ENCODE measurements at places on chromosomes 5 and 9.
A peak's percentile ranks its signal among the peaks of the same experiment; 100 is the strongest.

DNA sequence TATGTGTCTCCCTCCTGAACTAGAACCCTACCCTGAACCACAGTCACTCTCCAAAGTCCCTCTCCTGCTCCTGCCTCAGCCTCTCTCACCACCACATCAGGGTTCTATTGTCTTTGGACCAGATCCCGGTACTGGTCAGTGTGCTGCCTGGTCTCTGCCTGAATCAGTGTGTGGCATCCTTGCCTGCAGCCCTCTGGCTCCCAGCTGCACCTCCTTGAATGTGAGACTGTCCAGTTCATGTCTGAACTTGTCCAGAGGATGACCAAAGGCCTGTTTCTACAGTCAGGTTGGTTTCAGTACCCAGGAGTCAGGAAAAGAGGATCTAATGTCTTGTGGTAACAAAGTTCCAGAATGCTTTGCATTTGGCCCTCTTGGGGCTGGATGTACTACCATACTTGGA is 76.8 kb upstream of the RANBP3L start:
- H3K36me3 ChIP-seq = no peaks in the 10 kb centered on the region
- DNase-seq = no peak
- no peak overlapping the region for H3K4me3 ChIP-seq

DNA sequence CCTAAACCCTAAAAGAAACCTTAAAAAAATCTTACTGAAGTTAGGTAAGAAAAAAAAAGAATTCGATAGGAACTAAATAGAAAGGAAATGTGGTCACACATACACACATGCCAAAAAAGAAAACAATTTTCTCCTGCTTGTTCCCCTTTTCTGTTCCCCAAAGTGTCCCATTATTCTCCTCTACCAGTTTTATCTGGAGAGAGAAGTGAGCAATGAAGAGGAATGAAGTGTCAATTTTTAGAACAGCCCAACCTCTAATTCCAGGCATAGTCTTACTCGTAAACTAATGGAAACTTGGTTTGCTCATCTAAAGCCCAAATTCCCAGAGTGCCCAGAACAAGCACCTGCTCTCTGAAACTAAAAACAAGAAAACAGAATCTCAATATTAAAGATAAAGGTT is 26.1 kb downstream of the AP3B1 start:
- no peaks in the 10 kb centered on the region for H3K36me3 ChIP-seq
- H3K4me1 ChIP-seq = no peaks in the 10 kb centered on the region
- H3K4me3 ChIP-seq = no peak overlapping the region
- H3K27ac ChIP-seq = no peak overlapping the region
- no peak for DNase-seq
- H3K27me3 ChIP-seq = no peaks in the 10 kb centered on the region

DNA sequence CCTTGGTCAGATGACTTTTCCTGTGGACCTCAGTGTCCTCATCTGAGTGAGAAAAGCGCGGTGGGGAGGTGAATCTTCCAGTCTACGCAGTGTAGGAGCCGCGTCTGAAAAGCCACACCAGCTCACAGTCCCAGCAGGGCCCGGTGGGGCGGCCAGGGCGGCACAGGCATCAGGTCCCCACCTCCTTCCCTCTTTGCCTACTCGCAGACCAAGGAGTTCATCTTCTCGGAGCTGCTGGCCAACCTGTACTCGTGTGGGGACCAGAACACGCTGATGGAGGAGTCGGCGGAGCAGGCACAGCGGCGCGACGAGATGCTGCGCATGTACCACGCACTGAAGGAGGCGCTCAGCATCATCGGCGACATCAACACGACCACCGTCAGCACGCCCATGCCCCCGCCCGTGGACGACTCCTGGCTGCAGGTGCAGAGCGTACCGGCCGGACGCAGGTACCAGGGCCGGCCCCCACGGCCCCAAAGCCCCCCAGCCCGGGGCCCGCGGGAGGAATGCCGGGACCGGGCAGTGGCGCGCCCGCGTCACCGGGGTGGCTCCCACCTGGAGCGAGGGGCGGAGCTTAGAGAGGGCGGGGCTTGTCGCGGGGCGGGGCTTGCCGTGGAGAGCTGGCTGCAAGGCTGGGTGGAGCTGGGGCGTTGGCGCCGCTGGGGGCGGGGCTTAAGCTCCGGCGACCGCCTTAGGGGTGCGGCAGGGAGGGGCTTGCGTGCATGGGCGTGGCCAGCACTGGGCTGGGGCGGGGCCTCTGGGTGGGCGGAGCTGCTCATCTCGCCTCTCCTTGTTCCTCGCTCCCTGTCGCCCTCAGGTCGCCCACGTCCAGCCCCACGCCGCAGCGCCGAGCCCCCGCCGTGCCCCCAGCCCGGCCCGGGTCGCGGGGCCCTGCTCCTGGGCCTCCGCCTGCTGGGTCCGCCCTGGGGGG is 25.6 kb downstream of the GOLGA2 start:
- no peak overlapping the region for H3K27ac ChIP-seq
- peak; percentile 61 for DNase-seq
- H3K4me1 ChIP-seq = peaks cover 9% of the 10 kb centered on the region
- peak overlapping the region; percentile 71 for H3K4me3 ChIP-seq

DNA sequence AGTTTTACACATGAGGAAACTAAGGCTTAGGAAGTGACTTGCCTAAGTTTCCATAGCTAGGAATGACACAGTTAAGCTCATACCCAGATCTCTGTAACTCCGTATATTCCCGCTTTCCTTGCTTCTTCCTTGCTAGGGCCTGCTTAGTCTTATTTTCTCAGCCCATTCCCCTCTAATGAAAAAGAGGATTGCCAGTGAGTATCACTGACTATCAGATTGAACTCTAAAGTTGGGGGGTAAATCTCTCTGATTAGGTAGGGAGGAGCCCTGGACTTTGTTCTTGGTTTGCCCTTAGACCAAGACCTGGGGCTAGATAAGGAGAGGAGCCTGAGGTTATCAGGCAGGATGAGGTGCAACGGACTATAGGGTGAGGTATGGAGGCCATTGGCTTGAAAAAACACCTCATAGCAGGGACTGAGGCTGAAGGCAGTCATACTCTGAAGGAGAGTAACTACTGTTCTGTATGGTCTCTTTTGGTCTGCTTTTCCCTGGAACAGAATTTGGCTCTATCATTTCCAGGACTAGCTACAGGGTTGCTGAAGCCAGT is 2.5 kb downstream of the TRIM32 start:
- DNase-seq = no peak
- no peaks in the 10 kb centered on the region for H3K36me3 ChIP-seq
- H3K4me1 ChIP-seq = peaks cover 1% of the 10 kb centered on the region
- no peak overlapping the region for H3K27ac ChIP-seq
- H3K27me3 ChIP-seq = no peaks in the 10 kb centered on the region

- peaks cover 34% of the 10 kb centered on the region for H3K27me3 ChIP-seq
- H3K36me3 ChIP-seq = no peaks in the 10 kb centered on the region
- peaks cover 3% of the 10 kb centered on the region for H3K4me1 ChIP-seq
- no peak overlapping the region for H3K27ac ChIP-seq
These were observed 1.2 kb upstream of the PURA start for GRCh38 chr5:140112685-140113179.

DNA sequence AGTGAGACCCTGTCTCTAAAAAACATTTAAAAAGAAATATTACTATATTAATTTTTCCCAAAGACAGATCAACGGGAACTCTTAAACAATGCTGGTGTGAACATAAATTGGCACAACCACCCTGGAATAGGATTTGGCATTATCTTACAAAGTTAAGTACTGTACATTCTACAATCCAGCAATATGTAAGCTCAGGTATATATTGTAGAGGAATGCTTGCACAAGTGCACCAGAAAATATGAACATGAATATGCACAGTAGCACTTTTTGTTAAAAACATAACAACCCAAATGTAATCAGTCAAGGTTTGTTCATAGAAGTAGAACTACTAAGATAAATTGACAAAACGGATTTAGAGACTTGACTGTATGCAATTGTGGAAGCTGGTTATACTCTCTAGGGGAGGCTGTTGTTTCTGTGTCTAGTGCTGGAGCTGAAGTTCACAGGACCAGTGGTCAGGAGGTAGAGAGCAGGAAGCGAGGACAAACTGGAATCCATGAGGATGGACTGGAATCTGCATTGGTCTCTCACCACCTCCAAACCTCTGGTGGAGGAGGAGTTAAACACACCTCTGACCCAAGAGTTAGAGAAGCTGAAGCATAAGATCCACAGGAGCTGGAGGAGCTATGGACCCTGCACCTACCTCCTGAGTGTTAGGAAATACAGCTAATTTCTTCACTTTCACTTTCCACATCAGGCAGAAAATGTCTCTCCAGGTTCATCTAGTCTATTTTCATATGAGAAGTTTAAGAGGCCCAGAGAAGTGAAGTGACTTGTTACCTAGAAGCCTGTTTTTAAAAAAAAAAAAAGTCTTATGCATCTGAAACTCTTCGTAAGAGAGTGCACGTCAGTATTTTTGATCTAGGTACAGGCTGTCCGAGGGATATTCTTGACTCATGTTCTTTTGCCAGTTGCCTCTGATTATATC is 20.3 kb upstream of the RIC1 start:
- no peak for DNase-seq
- no peaks in the 10 kb centered on the region for H3K4me1 ChIP-seq
- no peaks in the 10 kb centered on the region for H3K27me3 ChIP-seq
- H3K27ac ChIP-seq = no peak overlapping the region
- no peaks in the 10 kb centered on the region for H3K36me3 ChIP-seq

- no peaks in the 10 kb centered on the region for H3K27me3 ChIP-seq
- H3K4me1 ChIP-seq = no peaks in the 10 kb centered on the region
- H3K36me3 ChIP-seq = no peaks in the 10 kb centered on the region
- DNase-seq = no peak
- H3K27ac ChIP-seq = no peak overlapping the region
These were observed 82.1 kb downstream of the FSTL4 start for GRCh38 chr5:133530270-133530669.

- DNase-seq = no peak
- no peaks in the 10 kb centered on the region for H3K36me3 ChIP-seq
- H3K4me3 ChIP-seq = no peak overlapping the region
- H3K27ac ChIP-seq = no peak overlapping the region
- no peaks in the 10 kb centered on the region for H3K27me3 ChIP-seq
These were observed 117.2 kb downstream of the APBA1 start for GRCh38 chr9:69554945-69555344.

Measured in iPS DF 6.9 (cell line).